ENCODE measurements at places on chromosomes 3 and 15.

DNA sequence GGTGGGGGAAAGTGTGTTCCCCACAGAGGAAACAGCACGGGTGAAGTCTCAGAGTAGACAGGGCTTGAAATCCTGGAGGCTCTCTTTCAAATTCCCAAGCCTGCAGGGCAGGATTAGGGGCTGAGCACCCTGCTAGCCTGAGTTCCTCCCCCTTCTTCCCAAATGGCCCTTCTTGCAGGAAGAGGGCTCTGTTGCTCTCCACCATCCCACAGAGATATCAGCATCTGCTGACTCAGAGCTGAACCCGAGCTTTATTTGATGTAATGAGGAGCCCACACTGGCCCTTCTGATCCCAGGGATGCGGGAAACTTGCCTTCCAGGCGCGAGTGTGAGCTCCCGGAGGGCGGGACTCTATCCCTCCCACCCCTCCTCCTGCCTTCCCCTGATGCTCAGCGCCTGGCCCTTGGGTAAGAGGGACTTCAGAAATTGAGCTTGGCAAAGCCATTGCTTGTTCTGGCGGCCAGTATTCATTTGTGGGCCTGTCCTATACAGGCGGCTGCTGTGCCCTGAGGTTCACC, 1.4 kb upstream of the STRA6 start:
- DNase-seq: no peak

GRCh38 chr3:64140651-64141050, 84.6 kb downstream of the PRICKLE2 start:
- no peak for DNase-seq

DNA sequence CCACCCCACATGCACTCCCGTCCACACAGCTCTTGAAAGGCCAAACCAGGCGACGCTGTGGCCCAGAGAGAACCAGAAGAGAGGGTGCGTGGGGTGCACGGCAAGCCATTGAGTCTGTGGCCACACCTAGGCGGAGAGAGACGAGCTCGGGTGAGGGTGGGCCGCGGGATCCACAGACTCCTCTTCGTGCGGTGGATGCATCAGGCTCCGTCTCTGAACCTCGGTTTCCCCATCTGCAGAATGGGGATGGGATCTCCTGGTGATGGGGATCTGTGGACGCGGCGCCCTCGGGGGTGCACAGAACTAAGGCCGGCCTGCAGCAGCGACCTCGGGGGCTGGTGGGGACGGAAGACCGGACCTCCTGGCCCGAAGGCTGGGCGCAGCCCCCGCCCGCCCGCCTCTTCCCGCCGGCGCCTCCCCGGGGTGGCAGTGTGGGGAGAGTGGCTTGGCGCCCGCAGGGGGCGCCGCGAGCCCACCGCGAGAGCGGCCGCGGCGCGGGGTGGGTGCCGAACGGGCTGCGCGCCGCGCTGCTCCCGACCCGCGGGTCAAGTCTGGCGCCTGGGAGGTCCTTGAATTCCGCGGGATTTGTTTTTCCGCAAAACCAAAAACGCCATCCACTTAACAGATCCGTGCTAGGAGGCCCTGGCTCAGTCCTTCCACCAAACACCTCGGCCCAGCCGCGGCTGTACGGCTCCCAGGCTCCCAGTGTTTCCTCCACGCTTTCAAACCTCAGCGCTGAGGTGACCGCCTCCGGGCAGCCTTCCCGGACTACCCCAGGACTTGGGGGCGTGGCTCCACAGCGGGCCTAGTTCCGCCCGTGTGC, 13.2 kb upstream of the ADPGK start:
- DNase-seq: no peak

GRCh38 chr3:187072102-187072501, 67.2 kb downstream of the RPL39L start:
- DNase-seq: no peak

GRCh38 chr3:186467969-186468368, 76.2 kb downstream of the CRYGS start:
- no peak for DNase-seq

DNA sequence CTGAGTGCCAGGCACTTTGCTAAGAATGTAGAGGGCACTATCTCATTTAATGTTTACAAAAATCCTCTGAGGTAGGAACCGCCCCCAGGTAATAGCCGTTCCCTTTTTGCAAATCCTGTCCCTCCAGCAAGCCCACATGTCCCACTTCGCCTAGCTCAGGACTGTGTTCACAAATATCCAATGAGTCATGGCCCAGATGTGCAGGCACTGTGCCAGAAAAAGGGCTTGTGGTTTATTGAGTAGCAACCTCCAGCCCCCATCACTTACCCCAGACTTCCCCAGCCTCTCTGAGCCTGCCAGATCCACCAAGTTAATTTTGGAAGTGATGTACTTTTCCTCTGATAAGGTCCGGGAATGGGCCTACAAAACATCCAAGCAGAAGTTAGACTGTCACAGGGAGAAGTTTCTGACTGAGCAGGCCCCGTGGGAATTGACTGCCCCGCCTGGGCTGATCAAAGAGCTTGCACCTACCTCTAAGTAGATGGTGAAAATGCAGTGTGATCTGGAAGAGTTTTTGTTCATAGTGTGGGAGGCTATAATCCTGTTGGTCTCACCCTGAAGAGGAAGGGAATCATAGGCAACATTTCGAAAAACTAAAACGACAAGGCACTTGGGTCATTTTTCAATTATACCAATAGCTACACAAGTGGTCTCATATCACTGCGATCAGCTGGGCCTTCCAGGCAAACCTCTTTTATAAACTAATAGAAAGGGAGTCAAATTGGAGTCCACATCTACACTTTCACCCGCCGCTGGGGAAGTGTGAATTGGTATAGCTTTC, 15.7 kb downstream of the KIF9 start:
- DNase-seq: no peak

DNA sequence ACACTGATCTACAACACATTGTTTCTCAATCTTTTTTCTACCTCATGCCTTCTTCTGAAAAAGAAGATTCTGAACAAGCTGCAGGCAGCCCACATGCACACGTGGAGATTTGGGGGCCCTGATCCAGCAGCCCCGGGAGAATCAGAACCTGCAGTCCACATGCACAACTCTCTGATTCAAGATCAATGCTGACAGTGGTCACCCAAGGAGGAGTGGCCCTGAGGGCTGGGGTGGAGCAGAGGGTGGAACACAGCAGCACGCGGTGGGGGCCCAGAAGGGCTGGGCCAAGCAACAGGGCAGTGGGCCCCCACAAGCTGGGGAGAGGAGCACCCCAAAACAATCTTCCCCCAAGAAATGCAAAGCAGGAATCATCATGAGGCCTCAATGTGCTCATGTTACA, 202.1 kb upstream of the NSMCE3 start:
- DNase-seq: no peak

GRCh38 chr3:171328419-171329082, 131.7 kb downstream of the TNIK start:
- DNase-seq: peak; percentile 28

GRCh38 chr3:184198509-184198908, 12.5 kb downstream of the ABCF3 start:
- no peak for DNase-seq

- DNase-seq: no peak
Observed at GRCh38 chr3:141710888-141711616, 27.0 kb upstream of the RNF7 start.

GRCh38 chr3:135248213-135248612, 453.2 kb downstream of the EPHB1 start:
- DNase-seq: no peak

DNA sequence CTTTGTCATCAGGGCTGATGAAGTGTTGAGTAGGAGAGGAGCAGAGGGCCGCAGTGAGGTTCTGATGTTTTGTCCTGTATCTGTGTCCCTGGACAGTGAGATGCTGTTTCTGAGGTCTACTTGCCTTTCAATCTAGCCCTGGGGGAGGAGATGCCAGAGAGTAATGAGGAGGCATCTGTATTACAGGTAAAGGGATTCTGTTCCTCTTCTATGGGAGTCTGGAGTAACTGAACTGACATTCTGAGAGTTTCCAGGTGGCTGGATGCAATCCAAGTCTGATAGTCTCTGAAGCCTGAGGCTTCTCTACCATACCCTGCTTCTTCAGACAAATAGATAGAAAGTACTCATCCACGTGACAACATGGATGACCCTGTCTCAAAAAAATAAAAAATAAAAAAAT, 60.9 kb downstream of the IL12A start:
- no peak for DNase-seq

GRCh38 chr3:184760337-184761074, 48.6 kb upstream of the MAGEF1 start:
- DNase-seq: no peak

- DNase-seq: no peak
Observed at GRCh38 chr15:50164458-50164857, 17.5 kb upstream of the SLC27A2 start.

- DNase-seq: no peak
Observed at GRCh38 chr3:71513081-71513480, 70.4 kb downstream of the FOXP1 start.

- DNase-seq: no peak
Observed at GRCh38 chr3:177824190-177824786, 627.0 kb upstream of the TBL1XR1 start.

DNA sequence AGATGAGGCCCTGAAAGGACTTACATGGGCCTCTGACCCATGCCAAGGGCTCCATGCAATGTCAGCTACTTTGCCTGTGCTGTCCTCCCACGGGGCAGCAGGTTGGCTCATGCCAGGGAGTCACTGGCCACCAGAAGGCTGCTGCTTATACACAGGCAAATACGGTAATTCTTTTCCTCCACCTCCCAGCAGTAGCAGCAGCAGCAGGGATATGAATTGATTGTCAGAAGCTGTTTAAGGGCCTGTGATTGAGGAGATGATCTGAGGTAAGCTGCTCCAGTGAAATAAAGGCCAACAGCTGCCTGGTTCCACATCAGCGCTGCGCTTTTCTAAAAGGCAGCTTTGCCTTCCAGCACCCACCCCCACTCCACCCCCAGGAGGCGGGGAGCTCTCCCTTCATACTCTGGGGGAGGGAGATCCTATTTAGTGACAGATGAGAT, 250.5 kb downstream of the SHQ1 start:
- no peak for DNase-seq

GRCh38 chr3:18787441-18787840, 360.9 kb upstream of the KCNH8 start:
- DNase-seq: no peak

DNA sequence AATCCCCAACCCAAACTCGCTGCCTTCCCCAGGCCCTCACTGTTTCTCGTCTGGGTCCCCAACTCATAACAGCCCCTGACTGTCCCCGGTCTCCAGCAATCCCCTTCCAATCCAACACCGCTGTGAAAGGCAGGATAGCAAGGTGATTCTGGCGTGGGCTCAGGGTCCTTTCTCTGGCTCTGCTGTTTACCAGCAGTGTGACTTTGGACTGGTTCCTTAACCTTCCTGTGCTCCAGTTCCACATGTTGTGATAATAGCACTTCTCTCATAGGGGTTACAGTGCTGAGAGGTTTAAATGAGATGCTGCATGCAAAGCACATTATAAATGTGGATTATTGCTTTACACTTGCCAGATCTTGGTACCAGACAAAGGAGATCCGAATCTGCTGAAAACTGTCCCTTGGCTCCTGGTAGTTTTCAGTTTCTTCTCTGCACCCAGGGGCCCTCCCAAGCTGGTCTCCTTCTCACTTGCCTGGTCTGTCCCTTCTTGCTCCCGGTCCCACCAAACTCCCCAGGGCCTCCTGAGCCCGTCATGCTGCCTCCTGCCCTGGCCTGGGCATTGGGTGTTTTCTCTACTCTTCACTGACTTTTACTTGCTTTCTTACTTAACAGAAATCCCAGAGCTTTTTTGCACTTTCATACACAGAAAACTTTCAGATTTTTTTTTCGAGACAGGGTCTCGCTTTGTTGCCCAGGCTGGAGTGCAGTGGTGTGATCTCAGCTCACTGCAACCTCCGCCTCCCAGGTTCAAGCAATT, 26.8 kb upstream of the CYP11A1 start:
- no peak for DNase-seq

DNA sequence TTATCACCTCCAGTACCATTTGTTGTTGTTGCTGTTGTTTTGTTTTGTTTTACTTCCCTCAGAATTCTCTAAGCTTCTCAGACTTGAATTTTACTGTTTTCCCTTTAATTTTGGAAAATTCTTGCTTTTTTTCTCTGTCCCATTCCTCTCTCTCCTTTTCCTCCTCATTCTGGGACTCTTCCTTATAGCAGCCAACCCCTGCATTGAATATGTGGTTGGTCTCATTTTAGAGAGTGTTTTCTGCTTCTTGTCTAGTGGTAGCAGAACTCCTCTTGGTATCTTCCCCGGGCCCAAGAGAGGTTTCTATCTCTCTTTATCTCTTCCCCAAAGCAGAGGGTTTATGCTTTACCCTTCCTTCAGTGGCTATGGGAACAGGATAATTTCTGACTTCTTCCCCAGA, 113.6 kb downstream of the SPATA16 start:
- DNase-seq: no peak

DNA sequence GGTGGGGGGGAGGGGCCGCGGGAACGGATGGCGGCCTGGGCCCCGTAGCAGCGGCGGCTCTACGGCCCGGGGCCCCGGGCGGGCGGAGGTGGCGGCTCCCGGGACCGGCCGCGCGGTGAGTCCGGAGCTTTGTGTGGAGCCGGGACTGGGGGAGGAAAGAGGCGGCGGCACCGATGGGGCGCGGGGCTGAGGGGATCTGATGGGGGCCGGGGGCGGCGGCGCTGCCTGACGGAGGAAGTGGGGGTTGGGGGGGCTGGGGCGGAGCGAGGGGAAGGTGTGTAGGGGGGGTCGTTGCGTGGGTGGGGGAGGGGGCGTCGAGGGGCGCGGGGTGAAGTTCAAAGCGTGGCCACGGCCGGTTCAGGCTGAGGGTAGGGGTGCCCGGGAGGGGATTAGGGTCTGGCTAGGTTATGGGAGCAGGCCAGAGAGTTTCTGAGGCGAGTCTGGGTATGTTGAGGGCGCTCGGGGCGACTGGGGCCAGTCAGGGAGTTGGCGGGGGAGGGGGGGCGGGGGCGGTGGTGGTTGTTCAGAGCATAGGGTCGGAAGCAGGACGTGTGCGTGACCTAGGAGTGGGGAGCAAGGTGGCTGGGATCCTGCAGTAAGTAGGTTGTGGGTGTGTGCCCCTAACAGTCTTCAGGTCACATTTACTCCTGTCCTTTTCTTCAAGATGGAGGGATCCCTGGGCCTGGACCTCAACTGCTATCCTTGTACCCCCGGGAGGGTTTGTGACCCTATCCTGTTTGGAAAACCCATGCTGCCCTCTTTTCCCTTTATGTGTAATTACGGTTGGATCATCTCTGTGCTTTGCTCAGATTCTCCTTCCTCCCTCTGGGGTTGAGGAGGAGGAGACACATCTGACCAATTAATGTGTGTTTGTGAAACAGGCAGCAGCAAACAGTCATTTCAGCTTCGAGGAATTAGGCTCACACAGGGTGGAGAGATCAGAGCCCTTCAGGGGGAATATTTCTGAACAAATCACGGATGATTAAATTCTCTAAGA, 644 bp downstream of the ZNF609 start:
- DNase-seq: peak; percentile 12

DNA sequence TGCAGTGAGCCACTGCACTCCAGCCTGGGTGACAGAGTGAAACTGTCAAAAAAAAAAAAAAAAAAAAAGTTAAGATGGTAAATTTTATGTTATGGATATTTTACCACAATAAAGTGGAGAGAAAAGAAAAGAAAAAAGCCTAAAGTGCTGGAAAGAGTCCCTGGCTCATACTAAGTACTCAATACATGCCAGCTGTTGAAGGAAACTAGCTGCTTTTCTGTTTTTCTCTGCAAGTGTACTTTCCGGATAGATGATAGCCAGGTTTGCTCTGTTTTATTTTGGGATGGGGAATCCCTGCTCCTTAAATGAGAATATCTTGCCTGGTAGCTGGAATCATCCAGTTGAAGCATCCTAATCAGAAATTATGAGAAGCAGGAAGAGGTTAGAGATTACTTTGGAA, 10.9 kb downstream of the EID1 start:
- no peak for DNase-seq

GRCh38 chr3:5078151-5078550, 43.9 kb upstream of the ARL8B start:
- no peak for DNase-seq
